ENCODE measurements at places on chromosomes 11 and 22. TPM values are rescaled to one million over a fixed set of nuclear protein-coding genes. Genes with fewer than 3 reads are reported as not detected.

Gene CRYBB2
- not detected for total RNA-seq

Gene FAM168A
- total RNA-seq, result 10.2 TPM

Gene FXYD2
- total RNA-seq, result not detected

Gene FOSL1
- 5.3 TPM for total RNA-seq

Gene HSCB
- total RNA-seq, result 12.0 TPM

Gene OR2AG2
- total RNA-seq, result 0.08 TPM

Measured in smooth muscle cell of the coronary artery (primary cell).